IPS DF 19.7 (cell line): ENCODE measurements at places on chromosomes 16 and 17.

DNA sequence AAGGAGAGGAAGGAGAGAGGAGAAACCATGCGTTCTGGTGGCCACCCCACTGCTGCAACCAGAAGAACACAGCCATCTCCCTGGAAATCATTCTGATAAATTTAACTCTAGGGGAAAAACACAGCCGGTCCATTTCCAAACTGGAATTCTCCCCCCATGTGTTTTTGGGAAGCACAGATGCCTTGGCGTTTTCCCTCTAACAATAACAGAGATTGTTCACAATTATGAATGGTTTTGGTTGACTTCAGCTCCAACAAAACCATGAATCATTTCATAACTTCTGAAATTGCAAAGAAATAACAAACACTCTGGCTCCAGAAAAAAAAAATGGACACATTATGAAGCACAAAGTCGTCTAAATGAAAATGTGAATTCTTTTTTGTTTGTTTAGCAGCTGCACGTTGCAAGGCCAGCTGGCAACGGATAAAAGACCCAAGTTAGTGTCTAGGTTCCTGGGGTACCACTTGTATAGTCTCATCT is 46.2 kb downstream of the GNAO1 start:
- DNase-seq, result no peak

- DNase-seq, result no peak
Observed at GRCh38 chr16:4101421-4102219, 14.6 kb downstream of the ADCY9 start.

DNA sequence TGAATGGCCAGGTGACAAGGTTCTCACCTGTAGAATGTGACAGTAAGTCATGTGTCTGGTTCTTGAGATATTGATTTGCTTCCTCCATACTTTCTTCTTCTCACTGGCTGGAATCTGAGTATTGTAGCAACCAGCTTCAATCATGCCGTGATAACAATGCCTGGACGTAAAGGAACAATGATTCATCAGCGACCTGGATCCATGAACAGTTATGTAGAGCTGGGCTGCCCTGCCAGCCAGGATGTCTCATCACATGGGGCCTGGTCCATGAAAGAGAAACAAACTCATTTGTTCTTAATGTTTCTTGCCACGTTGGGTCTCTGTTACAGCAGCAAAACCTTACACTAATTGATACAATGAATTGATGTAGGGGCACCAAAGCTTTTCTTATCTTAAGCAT is 627.2 kb downstream of the TOX3 start:
- no peak for DNase-seq

- DNase-seq, result no peak
Observed at GRCh38 chr17:162689-163088, 18.8 kb downstream of the DOC2B start.

DNA sequence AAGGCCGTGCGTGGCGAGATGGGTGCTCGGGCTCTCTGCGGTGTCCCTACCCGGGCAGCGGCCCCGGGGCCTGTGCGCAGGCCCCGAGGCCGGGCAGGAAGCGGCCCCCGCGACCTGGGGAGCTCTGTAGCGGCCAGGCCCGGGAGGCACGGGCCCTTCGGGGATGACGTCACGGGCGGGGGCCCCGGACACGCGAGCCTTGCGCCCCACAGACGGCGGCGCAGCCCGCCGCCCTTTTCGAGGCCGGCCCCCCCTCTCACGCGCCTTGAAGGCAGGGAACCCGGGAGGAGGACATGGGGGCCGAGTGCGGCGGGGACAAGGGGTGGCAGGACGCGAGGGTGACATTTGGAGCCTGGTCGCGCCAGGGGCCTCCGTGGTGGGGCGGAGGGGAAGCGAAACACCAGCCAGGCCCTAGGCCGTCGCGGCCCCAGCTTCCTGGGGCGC is 1.1 kb downstream of the RAI1 start:
- no peak for DNase-seq

DNA sequence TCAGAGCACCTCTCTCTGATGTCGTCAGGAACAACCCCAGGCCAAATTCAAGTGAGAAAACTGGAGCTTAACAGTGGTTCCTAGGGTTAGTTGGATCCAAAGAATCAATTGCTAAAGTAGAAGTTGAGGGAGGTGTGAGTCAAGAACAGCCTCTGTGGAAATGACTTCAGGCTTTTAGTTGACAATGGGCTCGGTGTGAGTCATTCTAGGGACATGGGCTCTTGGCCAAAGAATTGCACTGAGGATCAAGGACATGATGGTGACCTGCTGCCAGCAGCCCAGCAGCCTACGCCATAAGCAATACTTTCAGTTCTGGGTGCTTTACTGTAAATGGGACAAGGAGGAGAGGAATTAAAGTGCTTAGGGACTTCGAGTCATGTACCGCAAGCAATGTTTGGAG is 32.1 kb upstream of the SMURF2 start:
- no peak for DNase-seq

DNA sequence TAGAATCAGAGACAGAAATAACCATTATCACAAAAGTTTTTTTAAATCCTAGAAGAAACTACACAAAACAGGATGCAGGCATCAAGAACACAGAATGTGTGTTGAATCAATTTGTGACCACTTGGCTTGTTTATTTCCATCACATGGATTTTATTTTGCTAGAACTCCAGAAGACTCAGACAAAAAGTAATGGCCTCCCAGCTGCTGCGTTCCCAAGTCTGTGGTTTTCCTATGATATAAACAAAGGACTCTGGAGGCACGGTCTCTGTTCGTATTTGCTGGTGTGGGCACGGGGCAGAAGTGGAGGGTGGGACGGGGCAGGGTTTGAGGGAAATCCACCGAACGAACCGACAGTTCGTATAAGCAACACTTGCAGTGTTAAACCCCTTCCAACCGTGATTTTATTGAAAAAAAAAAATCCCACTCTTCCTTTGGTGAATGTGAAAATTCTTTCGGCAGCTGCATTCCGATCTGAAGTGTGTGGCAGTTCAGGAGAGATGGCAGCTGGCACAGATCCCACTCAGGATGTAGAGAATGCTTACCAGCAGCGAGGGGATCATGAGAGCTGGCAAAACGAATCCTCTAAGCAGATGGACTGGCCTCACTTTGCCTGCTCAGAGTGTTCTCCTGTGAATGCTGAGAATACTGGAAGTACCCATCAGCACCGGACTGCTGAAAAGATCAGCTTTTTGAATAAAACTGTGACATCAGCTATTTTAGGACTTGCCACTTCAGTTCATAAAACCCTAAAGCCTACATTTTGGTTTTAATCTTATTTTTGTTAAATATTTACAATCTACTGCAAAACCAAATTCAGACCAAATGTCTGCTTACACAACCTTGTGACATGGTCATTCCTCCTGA is 165.2 kb downstream of the VPS53 start:
- no peak for DNase-seq

- DNase-seq, result no peak
Observed at GRCh38 chr17:55717898-55718735, 4.5 kb downstream of the TMEM100 start.

DNA sequence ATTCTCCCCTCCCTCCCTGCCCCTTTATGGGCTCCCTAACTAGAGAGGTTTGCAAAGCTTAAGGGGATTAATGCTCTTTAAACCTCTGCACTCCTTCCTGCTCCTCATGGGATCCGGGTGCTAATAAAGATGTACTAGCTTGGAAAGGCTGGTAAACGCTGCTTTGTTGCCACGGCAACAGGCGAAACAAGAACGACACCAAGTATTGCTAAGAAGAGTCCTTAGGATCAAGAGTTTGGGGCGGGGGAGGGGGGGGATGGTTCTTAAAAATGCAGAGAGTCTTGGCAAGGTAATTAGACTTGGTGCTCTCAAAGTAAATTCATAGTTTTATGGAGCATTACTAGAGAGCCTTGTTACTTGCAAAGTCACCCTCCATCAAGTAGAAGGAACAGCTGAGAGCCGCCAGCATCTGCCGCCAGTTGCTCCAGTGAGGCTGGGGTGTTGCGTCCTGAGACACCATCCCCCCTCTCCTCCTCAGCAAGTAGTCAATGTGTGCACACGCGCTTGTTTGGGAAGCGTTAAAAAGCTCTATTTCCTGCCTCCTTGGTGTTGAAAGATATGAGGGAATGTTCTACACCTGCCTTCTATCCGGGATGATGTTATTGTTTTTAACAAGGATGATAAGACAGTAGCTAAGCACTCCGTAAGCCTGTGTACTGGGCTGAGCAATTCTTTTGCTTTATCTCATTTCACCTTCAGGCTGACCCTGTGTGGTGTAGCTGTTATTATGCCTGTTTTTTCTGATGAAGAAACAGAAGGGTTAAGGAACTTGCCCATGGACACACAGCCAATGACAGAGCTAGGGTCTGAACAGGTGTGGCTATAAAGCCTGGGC is 190.9 kb downstream of the CCDC182 start:
- peak; percentile 52 for DNase-seq

DNA sequence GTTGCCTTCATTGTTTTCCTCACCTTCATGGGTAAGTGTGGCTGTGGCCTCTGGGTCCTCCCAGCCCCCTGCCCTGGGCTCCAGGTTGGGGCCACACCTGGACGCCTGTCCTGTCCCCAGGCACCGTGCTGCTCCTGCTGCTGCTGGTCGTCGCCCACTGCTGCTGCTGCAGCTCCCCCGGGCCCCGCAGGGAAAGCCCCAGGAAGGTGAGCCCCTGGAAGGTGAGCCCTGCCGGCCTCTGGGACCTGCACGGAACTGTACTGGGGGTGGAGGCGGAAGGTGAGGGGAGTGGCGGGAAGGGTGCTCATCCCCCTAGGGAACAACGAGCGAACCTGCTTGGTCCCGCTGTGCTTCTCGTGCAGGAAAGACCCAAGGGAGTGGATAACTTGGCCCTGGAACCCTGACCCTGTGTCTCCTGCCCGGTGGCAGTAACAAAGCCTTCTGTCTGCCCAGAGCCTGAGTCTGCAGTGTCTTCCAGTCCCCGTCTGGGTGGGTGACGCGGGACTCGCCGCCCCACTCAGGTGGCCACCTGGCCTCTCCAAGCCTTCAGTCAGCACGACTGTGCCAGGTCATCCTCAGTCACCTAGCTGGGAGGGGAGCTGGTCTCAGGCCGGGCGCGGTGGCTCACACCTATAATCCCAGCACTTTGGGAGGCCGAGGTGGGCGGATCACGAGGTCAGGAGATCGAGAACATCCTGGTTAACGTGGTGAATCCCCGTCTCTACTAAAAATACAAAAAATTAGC is 831 bp downstream of the SMIM22 start:
- DNase-seq, result no peak

DNA sequence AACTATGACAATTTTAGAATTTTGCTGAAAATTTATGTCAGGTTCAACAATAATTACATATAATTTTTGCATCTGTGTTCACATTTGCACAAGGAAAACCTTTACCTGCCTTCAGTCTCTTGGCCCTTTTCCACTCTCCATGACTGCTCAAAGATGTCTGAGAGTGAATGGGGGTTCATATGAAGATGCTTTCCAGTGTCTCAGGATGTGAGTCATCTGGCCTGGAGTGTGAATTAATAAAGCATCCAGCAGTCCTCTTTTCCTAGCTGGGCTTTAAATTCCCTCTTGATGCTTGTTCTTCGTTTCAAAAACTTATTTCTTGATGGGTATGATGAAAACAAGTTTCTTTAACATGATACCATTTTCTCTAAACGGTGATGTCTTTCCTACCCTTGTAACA is 99.9 kb downstream of the CDK5R1 start:
- no peak for DNase-seq

DNA sequence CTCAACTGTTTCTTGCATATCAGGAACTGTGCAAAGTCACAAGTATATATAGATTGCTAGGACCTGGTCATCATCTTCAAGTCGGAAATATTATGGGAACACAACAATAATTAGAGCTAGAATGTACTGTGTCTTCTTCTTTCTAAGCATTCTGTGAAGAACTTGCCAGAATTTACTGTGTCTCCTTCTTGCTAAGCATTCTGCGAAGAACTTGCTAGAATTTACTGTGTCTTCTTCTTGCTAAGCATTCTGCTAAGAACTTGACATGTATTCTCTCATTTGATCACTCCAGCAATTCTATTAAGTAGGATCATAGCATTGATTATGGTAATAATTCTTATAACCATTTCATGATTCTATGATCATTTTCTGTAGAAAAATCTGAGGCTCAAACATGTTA is 231.7 kb downstream of the FOXL1 start:
- no peak for DNase-seq
